ENCODE measurements at places on chromosomes 6 and 20. TPM values are rescaled to one million over a fixed set of nuclear protein-coding genes. Genes with fewer than 3 reads are reported as not detected.

DNA sequence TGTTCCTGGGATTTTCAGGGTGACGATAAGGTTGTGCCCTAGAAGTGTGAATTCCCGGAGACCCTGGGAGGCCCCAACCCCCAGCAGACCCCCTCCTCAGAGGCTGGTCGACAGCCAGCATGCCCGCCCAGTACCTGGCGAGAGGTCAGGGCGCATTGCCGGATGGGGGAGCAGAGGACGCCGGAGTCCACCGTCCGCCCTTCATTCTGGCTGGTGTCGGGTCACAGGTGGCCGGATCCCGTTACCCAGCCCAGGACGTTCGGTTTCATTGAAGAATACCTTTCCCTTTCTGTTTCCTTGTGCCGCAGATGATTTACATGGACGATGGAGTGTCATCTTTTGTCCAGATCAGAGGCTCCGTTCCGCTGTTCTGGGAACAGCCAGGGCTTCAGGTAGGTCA is 61.3 kb downstream of the SYNJ2 start:
- DNase-seq, result no peak

DNA sequence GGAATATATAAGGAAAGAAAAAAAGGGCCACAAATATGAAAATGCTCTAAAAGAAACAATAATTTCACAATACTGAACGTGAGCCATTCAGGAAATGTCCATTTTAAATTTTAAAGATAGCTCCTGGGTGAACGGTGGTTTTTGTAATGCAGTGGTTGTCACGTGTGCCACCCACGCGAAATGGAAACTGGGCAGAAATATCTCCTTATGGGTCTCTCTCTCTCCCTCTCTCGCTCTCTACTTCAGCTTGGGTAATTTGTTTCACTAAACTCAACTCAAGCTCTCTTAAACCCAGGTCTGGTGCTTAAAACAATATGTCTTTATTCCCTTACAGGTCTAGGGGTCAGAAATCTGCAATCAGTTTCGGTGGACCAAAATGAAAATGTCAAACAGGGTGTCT is 150.8 kb downstream of the OR2B2 start:
- no peak for DNase-seq

GRCh38 chr6:100774681-100775080 is 106.4 kb downstream of the ASCC3 start:
- DNase-seq, result no peak

GRCh38 chr20:4195499-4195898 is 180.1 kb upstream of the RNF24 start:
- no peak for DNase-seq

The SLC12A5 gene
- polyA plus RNA-seq, result 2.0 TPM
